Stomach (tissue), 19 donors: ENCODE measurements at places on chromosomes 5 and 9. TPM values are rescaled to one million over a fixed set of nuclear protein-coding genes. Genes with fewer than 3 reads are reported as not detected.

Gene LCN1
- polyA plus RNA-seq, result not detected

Gene ST8SIA4
- 0.44 TPM for polyA plus RNA-seq

Gene GPR150
- polyA plus RNA-seq, result 0.44 TPM

Gene LRRC26
- 1.00 TPM for polyA plus RNA-seq

Gene SV2C
- polyA plus RNA-seq, result 0.19 TPM

Gene SCGB3A2
- not detected for polyA plus RNA-seq
